Activated CD4-positive, alpha-beta T cell treated with anti-CD3 and anti-CD28 coated beads for 1 hour (primary cell): ENCODE measurements at places on chromosomes 7 and 10.

DNA sequence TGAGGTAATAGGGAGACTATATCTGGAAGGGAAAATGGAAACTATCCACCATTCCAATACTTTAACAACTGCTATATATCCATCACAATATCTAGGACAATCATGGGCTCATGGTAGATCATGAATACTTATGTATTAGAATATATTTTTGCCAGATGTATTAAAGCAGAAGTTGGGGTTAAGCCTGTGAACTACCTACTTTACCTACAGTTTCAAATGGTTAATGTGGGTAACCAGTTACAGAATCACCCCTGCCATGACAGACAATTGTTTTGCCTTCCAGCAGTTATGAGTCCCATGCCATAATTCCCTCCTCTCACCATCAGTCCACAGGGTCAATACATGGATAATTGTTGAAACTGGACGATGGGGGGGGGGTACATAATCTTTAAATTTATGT lies 29.9 kb upstream of the RAPGEF5 start:
- DNase-seq, result no peak

DNA sequence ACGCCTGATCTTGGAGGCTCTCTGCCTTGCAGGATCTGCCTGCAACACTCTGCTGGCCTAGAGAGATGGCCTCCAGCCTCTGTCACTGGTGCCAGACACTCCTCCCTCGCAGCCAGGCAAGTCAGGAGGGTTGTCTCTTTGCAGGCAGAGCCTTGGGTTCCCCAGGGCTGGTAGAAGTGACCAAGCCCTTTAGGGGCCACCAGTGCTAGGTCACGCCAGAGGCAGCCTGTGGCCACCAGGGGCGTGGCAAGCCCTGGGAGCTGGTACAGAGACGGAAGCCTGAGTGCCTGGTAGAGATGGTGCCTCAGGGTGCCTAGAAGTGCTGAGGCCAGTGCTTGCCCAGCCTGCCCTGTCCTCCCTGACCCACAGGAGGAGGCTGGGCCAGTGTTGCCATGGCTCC lies 9.1 kb downstream of the ADCYAP1R1 start:
- no peak for DNase-seq

GRCh38 chr7:150357270-150357669 lies 11.4 kb upstream of the REPIN1 start:
- DNase-seq, result peak; percentile 59

DNA sequence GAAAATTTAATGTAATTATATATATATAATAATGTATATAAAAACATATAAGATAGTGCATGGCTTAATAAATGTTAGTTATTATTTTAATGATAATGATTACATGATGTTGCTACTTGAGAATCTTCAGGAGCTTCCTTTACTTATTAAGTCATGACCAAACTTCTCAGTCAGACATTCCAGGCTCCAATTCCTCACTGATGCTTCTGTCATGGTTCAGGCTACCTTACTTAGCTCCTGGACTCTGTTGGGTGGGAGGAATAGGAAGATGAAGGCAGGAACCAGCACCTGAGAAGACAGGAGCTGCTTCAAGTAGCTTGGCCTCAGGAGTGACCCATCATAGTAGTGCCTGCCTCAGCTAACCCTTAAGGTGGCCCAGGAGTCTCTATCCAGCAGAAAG lies 55.0 kb upstream of the EEPD1 start:
- DNase-seq, result no peak

GRCh38 chr7:23207021-23207420 lies 25.2 kb downstream of the NUP42 start:
- DNase-seq, result no peak

DNA sequence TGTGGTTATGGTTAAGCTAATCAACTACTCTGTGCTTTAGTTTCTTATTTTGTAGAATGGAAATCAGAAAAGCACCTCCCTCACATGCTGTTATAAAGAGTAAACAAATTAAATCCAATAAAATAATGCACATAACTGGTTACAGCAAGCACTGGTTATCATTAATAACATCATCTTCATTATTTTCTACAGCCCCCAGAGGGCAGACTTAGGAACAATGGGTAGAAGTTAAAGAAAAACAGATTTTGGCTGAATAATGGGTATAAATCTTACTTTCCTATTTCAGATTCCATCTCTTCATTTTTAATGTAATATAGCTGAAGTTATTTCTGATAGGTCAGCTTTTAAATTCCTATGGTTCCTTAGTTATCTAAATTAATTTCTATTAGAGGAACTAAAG lies 126.5 kb downstream of the DOCK4 start:
- DNase-seq, result no peak

- no peak for DNase-seq
Observed at GRCh38 chr10:43404704-43405084, 4.3 kb downstream of the HNRNPF start.
